ENCODE measurements at places on chromosomes 4 and X.

DNA sequence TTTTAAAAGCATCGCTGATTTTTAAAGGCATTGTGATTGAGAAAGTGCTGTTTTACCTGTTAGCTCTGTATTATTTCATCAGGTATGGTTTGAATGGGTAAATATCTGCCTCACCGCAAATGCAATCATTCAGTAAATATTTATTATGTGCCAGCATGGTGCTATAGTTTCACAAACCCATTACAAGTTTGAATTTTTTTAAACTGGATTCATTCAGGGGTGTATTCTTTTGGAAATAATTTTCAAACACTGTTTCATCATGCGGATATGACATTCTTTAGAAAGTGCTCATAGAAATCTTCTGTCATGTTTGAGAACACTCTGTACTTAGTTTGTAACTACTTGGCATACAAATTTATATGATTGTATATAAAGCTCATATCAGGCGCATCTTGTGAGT is 37.2 kb downstream of the LIMCH1 start:
- DNase-seq = no peak

DNA sequence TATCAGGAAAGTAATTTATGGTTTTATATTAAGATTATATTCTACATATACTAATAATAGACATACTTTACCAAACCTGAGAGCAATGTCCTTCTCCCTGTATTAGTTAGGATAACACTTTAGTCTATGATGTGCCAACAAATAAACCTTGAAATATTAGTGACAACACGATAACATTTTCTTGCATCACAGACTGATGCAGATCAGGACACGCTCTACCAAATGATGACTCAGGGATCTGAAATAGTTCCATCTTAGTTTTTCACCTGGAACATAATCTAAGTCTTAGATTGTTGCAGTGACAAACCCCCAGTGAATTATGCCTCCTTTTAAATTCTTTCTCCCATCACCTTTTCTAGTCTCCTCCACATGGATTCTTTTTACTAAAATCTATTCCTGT is 214.2 kb downstream of the CLCN4 start:
- no peak for DNase-seq

DNA sequence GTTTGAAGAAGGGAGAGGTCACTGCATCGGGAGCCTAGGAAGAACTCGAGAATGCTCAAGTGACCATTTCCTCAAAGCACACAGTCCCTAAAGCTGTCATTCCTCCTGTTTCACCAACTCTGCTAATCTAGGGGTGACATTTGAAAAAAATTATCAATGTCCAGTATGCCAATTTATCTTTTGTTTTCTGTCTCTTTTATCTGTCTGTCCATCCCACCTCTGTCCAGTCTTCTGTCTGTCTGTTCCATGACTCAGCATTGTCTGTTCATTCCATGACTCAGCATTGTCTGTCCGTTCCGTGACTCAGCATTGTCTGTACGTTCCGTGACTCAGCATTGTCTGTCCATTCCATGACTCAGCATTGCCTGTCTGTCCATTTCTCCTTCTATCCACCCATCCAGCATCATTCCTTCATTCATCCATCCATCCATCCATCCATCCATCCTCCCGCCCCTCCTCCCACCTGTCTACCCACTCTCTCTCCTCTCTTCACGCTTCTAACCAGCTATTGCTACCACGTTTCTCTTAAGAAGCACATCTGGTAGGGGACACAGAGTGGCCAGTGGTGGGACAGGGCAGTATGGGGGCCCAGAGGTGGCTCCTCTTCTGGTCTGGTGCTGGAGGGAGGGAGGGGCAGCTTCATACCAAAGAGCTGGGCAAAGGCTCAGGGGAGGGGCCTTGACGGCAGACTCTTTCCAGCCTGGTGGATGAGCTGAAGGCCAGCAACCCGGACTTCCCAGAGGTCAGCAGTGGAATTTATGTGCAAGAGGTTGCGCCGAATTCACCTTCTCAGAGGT is 34.1 kb downstream of the HTRA3 start:
- no peak for DNase-seq

DNA sequence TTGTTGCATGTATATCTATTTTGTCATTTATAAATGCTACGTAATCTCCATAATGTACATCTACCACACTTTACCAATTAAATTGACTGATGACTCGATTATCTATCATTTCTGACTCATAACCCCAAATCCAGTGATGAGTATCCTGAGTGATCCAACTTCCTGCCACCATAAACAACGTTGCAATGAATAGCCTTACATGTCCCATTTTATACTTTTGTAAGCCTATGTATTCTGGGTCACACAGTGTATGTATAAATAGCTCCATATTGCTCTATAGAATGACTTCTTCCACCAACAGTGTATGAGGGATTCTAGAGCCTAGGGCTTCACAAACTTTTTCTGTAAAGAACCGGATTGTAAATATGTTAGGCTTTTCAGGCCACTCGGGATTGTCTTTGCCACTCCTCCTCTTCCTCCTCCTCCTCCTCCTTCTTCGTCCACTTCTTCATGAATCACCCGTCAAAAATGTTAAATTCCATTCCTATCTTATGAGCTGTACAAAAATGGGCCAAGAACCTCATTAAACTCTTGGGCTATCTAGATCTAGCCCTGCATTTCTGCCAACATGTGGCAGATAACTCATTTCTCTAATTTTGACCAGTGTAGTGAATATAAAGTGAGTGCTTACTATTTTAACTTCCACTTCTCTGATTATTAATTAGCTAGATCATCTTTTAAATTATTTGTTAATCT is 672.2 kb upstream of the AMOT start:
- no peak for DNase-seq

GRCh38 chr4:168101026-168101425 is 8.7 kb downstream of the ANXA10 start:
- DNase-seq = no peak

GRCh38 chr4:157713342-157713741 is 459.5 kb downstream of the GASK1B start:
- no peak for DNase-seq
